CD4-positive, CD25-positive, alpha-beta regulatory T cell (primary cell): ENCODE measurements at places on chromosomes 16 and 17. TPM values are rescaled to one million over a fixed set of nuclear protein-coding genes. Genes with fewer than 3 reads are reported as not detected.

The SNAI3 gene
- 10.4 TPM for total RNA-seq

DNA sequence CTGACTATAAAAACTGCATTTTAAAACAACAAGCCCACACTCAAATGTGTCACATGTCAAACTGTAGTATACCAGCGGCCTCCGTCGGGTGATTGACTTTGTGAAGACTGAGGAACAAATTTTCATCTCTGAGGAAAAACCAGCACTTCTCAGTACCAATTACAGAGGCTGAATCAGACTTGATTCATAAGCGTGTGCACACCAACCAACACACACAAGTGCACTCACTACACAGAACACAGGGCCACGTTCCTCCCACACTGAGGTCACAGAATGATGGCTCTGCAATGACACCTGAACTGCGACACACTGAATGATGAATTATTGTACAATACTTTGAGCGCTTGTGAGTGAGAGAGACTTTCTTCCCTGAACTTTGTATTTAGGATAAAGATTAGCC lies 29.6 kb downstream of the XPO6 start:
- peak; percentile 46 for DNase-seq
- H3K4me3 ChIP-seq, result peak overlapping the region; percentile 27
- peak overlapping the region; percentile 60 for H3K27ac ChIP-seq
- peaks cover 64% of the 10 kb centered on the region for H3K4me1 ChIP-seq

- peaks cover 10% of the 10 kb centered on the region for H3K4me1 ChIP-seq
- no peak for DNase-seq
- H3K4me3 ChIP-seq, result no peak within 1 kb of the TSS
- H3K36me3 ChIP-seq, result no peaks in the 10 kb centered on the region
- H3K27me3 ChIP-seq, result peaks cover 4% of the 10 kb centered on the region
- no peak within 1 kb of the TSS for H3K27ac ChIP-seq
These were observed at the start of gene GRIN2A for GRCh38 chr16:10182222-10183053. Gene GRIN2A (minus strand): TSS chr16:10182428. CDS start chr16:10180411, 2,017 bp downstream.

The CCR7 gene
- 192 TPM for total RNA-seq

DNA sequence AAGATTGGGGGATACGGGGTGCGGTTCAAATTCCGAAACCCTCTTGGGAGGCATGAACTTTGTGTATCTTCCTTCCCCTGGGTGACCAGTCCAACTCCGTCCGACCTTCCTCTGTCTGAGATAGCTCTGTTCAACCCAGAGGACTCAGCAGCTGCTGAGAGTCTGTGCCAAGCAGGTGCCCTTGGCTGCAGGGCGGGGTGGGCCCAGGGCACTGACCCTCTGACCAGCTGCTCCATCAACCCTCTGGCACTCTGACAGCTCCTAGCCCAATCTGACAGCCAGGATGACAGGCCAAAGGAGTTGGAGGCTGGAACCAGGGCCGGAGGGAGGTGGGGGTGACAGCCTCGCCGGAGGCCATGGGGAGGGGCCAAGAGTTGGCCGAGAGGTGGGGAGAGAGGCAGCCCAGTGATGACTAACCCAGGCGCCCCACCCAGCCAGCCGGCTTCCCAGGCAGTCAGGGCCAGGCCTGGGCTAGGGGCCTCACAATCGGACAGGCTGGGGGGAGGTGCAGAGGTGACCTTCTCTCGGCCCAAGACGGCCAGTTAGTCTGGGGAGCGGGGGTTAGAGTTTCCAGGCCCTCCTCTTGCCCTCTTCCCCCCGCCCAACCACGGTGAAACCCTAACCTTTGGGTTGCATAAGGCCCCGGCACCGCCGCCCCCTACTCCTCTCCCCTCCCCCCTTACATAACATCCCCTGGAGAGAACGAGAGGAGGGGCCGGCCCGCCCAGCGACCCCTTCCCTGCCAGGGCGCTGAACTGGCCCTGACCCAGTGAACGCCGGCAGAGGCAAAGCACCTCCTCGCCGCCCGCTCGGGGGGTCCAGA lies 5.0 kb upstream of the TLCD2 start:
- peak; percentile 57 for DNase-seq
- no peak overlapping the region for H3K4me3 ChIP-seq

The FSCN2 gene
- total RNA-seq, result 0.74 TPM

The KRTAP3-2 gene
- total RNA-seq, result not detected

The CCL3 gene
- not detected for total RNA-seq
